ENCODE measurements at places on chromosomes 5 and 9.

DNA sequence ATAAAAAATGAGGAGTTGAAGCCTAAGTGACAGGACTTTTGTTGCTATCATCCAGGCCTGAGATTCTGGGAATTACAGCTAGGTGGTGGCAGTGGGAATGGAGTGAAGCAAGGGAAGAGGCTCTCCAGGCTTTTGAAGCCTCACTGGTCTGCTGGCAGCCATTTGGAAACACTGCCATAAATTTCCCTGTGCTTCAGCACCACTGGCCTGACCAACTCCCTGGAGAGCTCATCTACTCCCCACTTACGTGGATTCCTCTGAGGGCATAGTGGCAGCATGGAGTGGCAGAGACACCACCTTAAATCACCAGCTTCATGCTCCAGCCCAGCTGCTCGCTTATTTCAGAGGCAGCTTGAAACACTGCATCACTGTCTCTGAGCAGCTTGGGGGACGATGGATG lies 518.2 kb downstream of the TLR4 start:
- no peak for DNase-seq

- DNase-seq = no peak
Measured at GRCh38 chr9:111094433-111094924, 56.2 kb upstream of the LPAR1 start.

GRCh38 chr9:98775831-98776441 lies 20.4 kb downstream of the ANKS6 start:
- DNase-seq = no peak

GRCh38 chr5:155316070-155316714 lies 302.6 kb downstream of the KIF4B start:
- DNase-seq = no peak

DNA sequence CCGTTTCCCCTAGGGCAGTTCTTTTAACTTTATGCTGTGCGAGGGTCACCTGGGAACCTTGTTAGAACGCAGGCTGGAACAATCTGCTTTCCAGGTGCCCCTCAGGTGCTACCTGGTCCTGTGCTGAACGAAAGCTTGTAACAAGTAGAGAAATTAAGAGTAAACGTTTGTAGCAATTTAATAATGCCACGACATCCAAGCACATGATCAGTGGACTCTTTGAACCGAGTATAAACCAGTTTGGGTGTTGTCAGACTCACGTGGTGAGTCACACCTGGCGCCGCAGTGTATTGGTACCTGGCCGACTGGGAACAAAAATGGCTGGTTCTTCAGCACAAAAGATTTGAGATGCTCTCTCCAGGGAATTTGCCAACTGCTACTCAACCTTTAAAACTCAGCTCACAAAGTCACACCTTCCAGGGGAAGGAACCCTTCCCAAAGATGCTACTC lies 926 bp upstream of the MYO10 start:
- no peak for DNase-seq

DNA sequence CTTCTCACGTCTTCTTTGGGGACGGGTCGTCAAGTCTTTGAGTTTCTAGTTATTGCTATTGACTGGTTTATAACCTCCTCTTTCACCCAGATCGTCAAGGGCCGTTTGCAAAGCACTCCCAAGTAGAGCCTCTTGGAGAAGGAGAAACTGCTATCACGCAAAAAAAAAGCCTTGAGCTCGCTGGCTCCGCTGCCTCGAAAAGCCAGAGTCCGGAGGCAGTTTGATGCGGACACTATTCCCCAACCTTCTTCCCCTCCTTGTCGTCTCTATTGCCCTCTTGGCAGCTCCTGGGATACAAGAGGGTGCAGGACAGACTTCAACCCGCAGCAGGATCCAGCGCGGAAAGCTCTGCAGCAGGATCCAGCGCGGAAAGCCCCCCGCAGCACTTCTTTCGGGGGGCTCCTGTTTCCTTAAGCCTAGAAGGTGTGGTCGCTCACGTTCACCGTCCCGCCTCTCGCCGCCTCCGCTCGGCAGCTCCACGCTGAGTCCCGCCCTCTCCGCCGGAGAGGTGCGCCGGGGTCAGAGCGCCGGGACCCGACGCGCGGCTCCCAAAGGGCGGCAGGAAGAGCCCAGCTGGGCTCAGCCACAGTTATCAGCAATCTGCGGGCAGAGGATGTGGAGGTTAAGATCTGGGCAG lies at the start of gene PCDHAC1:
Gene PCDHAC1, plus strand, starts transcription at position 494 of the 637 bp plus-strand sequence. CDS start 594 bp downstream, outside the sequence.
- no peak for DNase-seq

GRCh38 chr5:18967637-18968036 lies 1020.4 kb downstream of the CDH18 start:
- no peak for DNase-seq

DNA sequence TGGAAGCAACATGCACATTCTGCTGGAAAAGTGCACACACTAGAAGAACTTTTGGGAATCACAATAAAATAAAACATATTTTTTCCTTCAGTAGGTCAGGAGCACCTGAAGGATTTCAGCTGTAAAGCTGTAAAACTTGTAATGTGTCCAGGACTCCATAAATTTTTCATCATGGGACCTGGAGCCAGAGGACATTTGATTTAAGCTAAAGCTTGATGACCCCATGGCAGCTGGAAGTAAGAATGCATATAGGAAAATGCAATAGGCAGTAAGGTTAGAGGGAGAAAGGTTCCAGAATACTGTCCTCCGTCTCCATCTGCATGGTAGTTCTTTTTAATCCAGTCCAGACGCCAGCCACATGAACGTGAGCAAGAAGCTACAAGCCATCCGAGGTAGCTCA lies 166.0 kb downstream of the ADAMTSL1 start:
- DNase-seq = no peak

- no peak for DNase-seq
Measured at GRCh38 chr5:1912951-1913565, 30.3 kb upstream of the IRX4 start.

DNA sequence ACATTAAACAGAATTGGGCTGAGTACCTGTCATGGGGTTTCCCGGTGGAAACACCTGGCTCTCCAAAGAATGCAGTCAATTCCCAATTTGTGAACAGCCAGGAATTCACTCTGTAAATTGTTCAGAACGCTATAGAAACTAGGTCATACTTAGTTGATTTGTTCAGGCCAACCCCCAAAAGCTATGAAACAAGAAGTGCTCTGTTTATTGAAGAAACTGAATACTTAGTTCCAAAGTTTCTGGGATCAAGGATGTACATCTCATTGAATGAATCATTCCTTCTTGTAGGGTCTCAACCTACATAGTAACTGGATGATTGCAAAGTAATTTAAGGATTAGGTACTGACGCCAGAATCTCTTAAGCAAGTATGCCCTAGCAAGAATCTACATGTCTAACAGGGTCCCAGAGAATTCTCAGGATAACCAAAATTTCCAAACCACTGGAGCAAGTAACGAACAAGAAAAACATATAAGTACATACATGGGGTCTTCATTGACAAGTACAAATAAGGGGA lies 659 bp upstream of the TUSC1 start:
- DNase-seq = no peak

DNA sequence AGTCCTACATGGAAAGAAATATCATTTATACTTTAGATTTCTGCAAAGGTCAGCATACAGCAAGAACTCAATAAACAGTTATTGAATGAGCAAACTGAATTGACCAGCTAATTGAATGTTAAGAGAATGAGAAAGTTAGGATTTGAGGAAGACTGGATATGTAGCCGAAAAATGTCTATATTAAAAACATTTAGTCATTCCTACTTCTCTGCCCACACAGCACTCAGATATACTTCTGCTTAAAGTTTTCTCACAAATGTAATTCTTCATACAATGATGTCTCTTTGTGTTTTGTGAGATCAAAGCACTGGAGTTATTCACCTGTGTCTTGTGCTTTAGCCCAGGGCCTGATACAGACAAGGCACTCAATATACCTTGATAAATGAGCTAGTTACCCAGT lies 188.6 kb downstream of the PARP8 start:
- DNase-seq = no peak

DNA sequence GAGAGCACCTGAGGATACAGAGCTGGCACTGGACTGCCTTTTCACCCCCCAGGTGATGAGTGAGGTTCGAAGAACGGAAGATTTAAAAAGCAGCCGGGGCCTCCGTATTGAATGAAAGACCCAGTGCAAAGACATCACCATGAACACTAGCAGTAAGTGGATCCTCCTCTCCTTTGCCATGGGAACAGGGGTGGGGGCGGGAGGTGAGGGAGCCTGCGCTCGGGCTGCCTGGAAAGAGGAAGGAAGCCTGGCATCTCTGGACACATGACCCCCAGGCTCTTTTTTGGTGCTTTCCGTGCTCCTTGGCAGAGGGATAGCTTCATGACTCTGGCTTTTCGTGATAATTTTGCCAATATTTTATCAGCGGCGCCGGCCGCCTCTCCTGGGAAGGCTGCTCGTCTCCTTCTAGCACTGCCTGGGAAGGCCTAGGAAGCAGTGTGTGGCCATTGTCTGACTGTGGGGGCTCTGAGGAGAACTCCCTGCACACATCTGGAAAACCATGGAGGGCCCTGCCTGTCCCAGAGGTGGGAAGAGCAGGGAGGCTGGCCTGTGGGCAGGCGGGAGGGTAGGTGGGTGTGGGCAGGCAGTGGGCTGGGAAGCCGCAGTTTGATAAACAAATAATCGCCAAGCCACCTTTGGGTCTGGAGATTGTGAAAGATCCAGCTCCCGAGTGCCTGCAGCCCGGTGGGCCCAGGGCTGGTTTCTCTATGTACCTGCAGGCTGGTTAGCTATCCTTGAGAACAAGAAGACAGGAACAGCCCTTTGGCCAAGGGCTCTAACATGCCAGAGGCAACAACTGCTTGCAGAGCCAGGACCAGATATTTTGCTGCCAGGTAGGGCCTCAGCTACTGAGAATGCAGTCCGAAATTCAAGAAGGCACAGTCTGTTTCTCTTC lies 911 bp downstream of the ABLIM3 start:
- no peak for DNase-seq
